ENCODE measurements at places on chromosomes 16 and 17.

DNA sequence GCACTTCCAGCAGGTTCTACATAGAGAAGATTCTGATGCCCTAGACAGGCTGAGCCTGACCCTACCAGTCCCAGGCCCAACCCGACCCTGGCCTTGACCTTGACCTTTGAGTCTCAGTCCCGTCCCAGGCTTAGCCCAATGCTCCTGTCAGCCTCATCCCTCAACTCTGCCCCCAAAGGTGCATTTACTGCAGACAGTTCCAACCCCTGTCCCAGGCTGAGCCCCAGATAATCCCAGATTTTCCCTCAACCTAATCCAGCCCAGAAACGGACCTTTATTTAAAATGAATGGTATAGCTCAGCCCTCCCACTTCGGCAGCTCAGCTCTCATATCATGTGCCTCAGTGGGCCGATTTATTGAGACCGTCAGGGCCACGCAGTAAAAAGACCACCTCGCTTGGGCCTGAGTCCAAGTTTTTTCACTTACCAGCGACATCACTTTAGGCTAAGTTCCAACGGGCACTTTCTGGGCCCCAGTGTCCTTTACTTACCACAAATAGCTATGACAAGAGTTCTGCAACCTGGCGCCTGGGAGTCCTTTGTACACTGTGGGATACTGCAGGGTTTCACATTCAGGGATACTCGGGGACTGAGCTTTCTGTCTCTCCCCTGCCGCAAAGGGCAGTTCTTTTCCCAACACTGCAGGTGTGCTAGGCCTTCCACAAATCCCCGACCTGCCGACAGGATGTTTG lies 89.5 kb downstream of the WSCD1 start:
- H3K4me3 ChIP-seq, result no peak overlapping the region
- no peak for DNase-seq
- H3K27me3 ChIP-seq, result no peaks in the 10 kb centered on the region
- no peak overlapping the region for H3K27ac ChIP-seq
- H3K4me1 ChIP-seq, result no peaks in the 10 kb centered on the region

GRCh38 chr17:56653877-56654276 lies 60.4 kb downstream of the NOG start:
- no peaks in the 10 kb centered on the region for H3K4me1 ChIP-seq
- peaks cover 3% of the 10 kb centered on the region for H3K27me3 ChIP-seq
- peak; percentile 61 for DNase-seq
- no peak overlapping the region for H3K27ac ChIP-seq
- no peaks in the 10 kb centered on the region for H3K36me3 ChIP-seq

DNA sequence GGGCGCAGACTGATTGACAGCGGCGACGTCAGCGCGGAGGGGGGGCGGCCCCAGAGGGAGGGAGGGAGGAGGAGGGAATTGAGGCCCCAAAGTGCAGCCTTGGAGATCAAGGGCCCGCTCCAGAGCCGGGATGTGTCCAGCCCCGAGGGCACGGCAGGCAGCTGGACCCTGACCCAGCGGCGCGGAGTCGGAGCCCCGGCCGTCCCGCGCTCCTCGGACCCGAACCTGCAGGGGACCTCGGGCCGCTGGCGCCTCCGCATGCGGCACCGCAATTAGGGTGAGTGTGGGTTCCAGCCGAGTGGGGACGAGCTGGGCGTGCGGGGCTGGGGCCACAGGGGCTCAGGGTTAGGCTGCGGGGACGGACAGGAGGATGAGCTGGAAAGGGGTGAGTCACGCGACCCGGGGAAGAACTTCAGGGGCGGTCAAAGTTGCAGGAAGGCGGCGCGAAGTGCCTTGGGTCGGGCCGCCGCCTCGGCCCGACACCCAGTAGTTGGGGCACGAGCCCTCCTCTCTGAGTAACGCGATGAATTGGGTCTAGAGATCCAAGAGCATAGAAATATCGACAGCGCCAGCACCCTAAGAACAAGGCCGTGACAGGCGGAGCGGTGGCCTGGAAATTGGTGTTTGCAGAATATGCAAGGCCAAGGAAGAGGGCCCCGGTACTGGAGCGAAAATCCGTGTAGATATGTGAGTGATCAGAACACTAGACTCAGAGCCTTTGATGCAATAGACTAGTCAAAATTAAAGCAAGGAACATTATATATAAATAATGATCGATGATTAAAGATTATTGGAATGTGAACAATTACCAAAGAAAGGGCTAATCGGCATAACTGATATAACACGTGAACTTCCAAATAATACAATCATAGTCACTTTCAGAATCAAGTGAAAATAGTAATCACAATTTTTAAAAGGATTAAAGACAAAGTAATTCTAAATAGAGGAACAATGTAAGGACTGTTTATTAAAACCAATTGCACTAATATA lies at the start of gene TBX4:
Gene TBX4, plus strand, starts transcription at position 122 of the 990 bp plus-strand sequence. CDS start 4,069 bp downstream, outside the sequence.
- H3K27me3 ChIP-seq, result peaks cover 73% of the 10 kb centered on the region
- H3K27ac ChIP-seq, result no peak within 1 kb of the TSS

GRCh38 chr17:46727572-46728348 lies 90.7 kb downstream of the WNT3 start:
- peaks cover 5% of the 10 kb centered on the region for H3K4me1 ChIP-seq
- peak; percentile 38 for DNase-seq
- peak overlapping the region; percentile 96 for H3K27ac ChIP-seq
- H3K36me3 ChIP-seq, result no peaks in the 10 kb centered on the region

- H3K27me3 ChIP-seq, result no peaks in the 10 kb centered on the region
- peak overlapping the region; percentile 56 for H3K27ac ChIP-seq
- no peaks in the 10 kb centered on the region for H3K4me1 ChIP-seq
- no peak overlapping the region for H3K4me3 ChIP-seq
These were observed 243.9 kb upstream of the TBX2 start for GRCh38 chr17:61155590-61156237.

DNA sequence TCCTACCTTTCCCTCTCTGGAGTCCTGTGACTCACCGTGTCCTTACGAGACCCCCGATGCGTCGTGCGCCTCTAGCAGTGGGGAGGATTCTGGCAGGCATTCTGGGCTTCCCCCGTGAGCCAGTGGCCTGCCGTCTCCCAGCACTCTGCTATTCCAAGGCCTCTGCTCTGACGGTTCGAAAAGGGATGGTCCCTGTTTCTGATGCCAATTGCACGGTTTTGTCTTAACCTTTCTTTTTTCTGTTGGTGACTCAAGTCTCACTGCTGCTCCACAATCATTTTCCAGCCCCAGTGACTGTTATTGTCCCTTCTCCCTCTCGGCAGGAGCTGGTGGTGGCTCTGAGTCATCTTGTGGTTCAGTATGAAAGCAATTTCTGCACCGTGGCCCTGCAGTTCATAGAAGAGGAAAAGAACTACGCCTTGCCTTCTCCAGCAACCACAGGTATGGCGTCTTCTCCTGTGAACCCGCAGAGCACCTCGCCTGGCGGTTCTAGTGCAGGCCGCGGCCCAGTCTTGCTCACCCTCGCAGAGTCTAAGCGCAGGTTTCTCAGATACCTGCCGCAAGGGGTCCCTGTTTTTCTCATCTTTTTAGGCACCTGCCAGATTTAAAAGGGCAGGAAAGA lies 100.1 kb upstream of the CHMP6 start:
- H3K27me3 ChIP-seq, result no peaks in the 10 kb centered on the region
- DNase-seq, result peak; percentile 99
- no peak overlapping the region for H3K4me3 ChIP-seq
- peaks cover 45% of the 10 kb centered on the region for H3K36me3 ChIP-seq
- peaks cover 40% of the 10 kb centered on the region for H3K4me1 ChIP-seq
- peak overlapping the region; percentile 96 for H3K27ac ChIP-seq

DNA sequence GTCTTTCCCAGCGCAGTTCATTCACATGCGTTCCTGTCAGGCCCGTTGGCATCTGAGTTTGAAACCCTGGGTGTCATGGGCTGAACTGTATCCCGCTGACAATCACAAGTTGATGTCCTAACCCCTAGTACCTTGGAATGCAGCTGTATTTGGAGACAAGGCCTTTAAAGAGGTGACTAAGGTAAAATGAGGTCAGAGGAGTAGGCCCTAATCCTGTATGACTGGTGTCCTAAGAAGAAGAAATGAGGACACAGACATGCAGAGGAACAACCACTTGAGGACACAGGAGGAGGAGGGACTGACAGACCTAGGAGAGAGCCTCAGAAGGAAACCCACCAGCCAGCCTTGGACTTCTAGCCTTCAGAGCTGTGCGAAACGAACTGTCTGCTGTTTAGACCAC lies 33.1 kb downstream of the TRPV2 start:
- H3K4me3 ChIP-seq, result no peak overlapping the region
- no peak overlapping the region for H3K27ac ChIP-seq

- no peak overlapping the region for H3K27ac ChIP-seq
- no peak for DNase-seq
- no peaks in the 10 kb centered on the region for H3K27me3 ChIP-seq
- H3K4me3 ChIP-seq, result no peak overlapping the region
These were observed 31.1 kb upstream of the APOH start for GRCh38 chr17:66260275-66260674.

DNA sequence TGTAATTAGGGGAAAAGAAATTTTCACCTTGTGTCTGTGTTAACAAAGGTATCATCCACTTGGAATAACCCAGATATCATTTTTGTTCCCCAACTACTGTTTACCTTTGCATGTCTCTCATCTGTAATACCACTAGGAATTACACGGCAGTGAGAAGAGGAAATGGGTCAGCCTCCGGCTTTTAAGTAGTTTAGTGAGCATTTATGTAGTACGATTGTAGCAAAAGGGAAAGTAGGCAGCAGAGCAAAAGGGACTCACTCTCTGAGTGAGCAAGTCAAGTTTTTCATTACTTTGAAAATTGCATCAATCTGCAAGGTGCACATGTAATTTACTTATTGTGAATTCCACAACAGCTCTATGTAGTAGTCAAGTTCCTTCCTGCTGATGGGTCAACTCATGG lies 11.2 kb downstream of the PHF12 start:
- H3K4me3 ChIP-seq, result no peak overlapping the region
- peaks cover 3% of the 10 kb centered on the region for H3K4me1 ChIP-seq

GRCh38 chr17:41404024-41404671 lies 6.7 kb upstream of the KRT31 start:
- H3K36me3 ChIP-seq, result no peaks in the 10 kb centered on the region
- H3K27ac ChIP-seq, result peak overlapping the region; percentile 4
- H3K27me3 ChIP-seq, result peaks cover 26% of the 10 kb centered on the region
- H3K4me1 ChIP-seq, result peaks cover 22% of the 10 kb centered on the region
- DNase-seq, result peak; percentile 93
- no peak overlapping the region for H3K4me3 ChIP-seq

- DNase-seq, result no peak
- no peak overlapping the region for H3K4me3 ChIP-seq
- no peaks in the 10 kb centered on the region for H3K36me3 ChIP-seq
- H3K4me1 ChIP-seq, result peaks cover 2% of the 10 kb centered on the region
- no peak overlapping the region for H3K27ac ChIP-seq
These were observed 14.7 kb downstream of the MPP2 start for GRCh38 chr17:43892647-43892952.

- peak; percentile 68 for DNase-seq
- H3K4me1 ChIP-seq, result peaks cover 5% of the 10 kb centered on the region
- peaks cover 3% of the 10 kb centered on the region for H3K27me3 ChIP-seq
- no peak overlapping the region for H3K27ac ChIP-seq
- H3K36me3 ChIP-seq, result no peaks in the 10 kb centered on the region
These were observed 19.5 kb upstream of the GAS7 start for GRCh38 chr17:10217916-10218315.

DNA sequence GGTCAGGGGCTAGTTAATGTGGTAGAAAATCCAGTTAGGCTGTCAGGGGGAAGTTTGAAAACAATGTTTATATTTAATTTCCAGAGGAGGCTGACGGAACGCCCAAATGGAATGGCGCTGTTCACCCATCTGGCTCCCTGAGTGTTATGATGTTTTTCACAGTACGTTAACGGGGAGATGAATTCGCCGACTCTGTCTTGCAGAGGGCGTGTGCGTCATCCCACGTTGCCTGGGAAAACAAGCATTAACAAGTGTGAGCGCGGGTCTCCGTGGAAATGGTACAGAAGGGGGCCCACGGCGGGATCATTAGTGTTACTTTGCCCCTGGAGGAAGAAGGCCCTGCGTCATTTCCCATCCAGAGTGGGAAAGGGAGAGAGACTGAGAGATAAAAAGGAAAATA lies 29.6 kb downstream of the RGS9 start:
- no peak overlapping the region for H3K27ac ChIP-seq
- peaks cover 5% of the 10 kb centered on the region for H3K4me1 ChIP-seq
- DNase-seq, result no peak
- no peaks in the 10 kb centered on the region for H3K36me3 ChIP-seq
- H3K4me3 ChIP-seq, result no peak overlapping the region
- peaks cover 13% of the 10 kb centered on the region for H3K27me3 ChIP-seq

GRCh38 chr16:72501739-72502593 lies 330.0 kb upstream of the PMFBP1 start:
- no peaks in the 10 kb centered on the region for H3K4me1 ChIP-seq
- H3K4me3 ChIP-seq, result no peak overlapping the region
- H3K27me3 ChIP-seq, result no peaks in the 10 kb centered on the region
- H3K36me3 ChIP-seq, result no peaks in the 10 kb centered on the region
- DNase-seq, result peak; percentile 76

DNA sequence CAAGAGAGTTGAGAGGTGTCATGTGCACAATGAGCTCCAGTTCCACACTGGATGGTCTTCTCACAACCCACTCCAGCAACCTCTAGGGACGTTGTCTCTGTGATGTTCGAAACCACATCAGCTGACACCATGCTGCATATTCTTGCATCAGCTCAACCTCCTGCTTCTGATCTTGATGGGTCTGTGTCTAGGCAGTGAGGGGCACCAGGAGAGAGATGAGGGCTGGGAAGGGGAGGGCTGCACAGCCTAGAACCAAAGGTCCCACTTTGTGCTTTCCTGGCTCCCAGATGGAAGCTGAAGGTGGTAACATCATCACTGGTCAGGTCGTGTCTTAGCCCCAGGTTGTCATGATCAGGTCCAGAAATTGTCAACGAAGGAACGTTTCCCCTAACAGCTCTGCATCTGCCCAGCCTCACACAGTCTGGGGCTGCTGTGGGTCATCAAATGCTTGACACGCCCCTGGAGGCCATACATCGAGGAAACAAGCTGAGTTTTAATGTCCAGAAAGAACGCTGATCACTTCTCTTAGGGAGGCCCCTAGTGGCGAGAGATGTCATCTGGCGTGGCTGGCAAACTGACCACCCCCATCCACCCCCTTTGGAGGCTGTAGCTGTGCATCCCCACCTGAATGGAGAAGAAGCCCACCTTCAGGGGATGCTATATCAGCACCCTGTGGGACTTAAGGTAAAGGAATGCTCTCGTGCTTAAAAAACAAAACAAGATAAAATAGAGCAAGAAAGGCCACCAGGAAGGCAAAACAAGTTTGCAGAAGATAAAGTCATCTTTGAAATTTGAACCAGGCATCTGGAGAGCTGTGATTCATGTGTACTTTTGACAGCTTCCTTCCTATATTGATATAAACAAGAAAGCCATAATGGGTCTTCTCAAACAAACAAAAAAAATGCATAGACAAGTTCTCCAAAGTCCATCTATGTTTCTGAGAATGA lies 58.3 kb downstream of the WIPI1 start:
- H3K27ac ChIP-seq, result no peak overlapping the region
- H3K4me3 ChIP-seq, result no peak overlapping the region
- H3K27me3 ChIP-seq, result no peaks in the 10 kb centered on the region
- H3K36me3 ChIP-seq, result no peaks in the 10 kb centered on the region
- DNase-seq, result peak; percentile 93
- peaks cover 7% of the 10 kb centered on the region for H3K4me1 ChIP-seq

- no peak overlapping the region for H3K4me3 ChIP-seq
- H3K27me3 ChIP-seq, result peaks cover 12% of the 10 kb centered on the region
- H3K36me3 ChIP-seq, result no peaks in the 10 kb centered on the region
- no peak overlapping the region for H3K27ac ChIP-seq
- H3K4me1 ChIP-seq, result no peaks in the 10 kb centered on the region
These were observed 150.8 kb downstream of the GRIN2A start for GRCh38 chr16:10031473-10031872.

GRCh38 chr17:37098152-37098551 lies 149.4 kb downstream of the AATF start:
- DNase-seq, result no peak
- no peaks in the 10 kb centered on the region for H3K27me3 ChIP-seq
- H3K36me3 ChIP-seq, result peaks cover 43% of the 10 kb centered on the region
- H3K27ac ChIP-seq, result no peak overlapping the region
- H3K4me3 ChIP-seq, result no peak overlapping the region
